ENCODE measurements at places on chromosomes 3 and 15. TPM values are rescaled to one million over a fixed set of nuclear protein-coding genes. Genes with fewer than 3 reads are reported as not detected.

The NISCH gene
- total RNA-seq: 27.5 TPM

The ASTE1 gene
- total RNA-seq: 4.6 TPM

The ACKR4 gene
- 0.54 TPM for total RNA-seq

The CIDEC gene
- total RNA-seq: not detected

The CD96 gene
- not detected for total RNA-seq
